ENCODE measurements at places on chromosomes 1 and 21. TPM values are rescaled to one million over a fixed set of nuclear protein-coding genes. Genes with fewer than 3 reads are reported as not detected.

The NEXN gene
- 3.0 TPM for polyA plus RNA-seq

The MX2 gene
- 4.0 TPM for polyA plus RNA-seq

The SPATA46 gene
- not detected for polyA plus RNA-seq

The TBX19 gene
- 1.2 TPM for polyA plus RNA-seq

The LRRC71 gene
- polyA plus RNA-seq, result not detected

DNA sequence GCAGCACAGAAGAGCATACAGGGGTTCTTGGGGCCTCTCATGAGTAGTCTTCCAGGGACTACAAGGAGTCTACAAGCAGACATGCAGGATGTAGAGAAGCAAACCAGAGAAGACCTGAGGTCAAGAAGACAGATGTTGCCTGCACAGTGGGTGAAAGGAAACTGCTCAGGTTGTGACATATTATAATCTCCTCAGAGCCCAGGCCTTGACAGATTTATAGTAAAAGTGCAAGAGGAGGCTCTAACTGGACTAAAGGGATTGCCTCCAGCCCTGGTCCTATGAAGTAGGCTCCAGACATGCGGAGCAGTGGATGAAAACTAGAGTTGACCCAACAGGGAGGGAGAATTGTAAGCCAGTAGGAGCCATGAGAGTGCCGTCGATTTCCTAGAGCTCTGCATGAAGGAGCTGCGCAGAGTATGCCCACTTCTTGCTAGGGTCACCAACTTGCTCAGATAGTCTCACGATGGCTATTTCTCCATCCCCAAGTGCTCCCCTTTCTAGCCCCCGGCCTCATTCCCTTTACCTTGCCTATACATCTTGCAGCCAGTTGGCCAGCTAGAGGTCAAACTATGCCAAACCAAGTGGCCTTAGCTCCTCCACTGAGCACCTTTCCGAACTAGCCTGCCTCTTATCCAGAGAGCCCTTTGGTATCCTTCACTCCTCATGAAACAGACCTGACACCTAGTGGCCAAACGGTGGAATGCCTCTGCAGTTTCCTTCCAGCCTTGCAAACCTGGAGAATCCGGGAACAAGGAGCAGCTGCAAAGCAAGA, 36.2 kb upstream of the IPO9 start:
- H3K4me1 ChIP-seq, result no peaks in the 10 kb centered on the region
- no peaks in the 10 kb centered on the region for H3K27me3 ChIP-seq
- no peaks in the 10 kb centered on the region for H3K36me3 ChIP-seq
- no peak overlapping the region for H3K4me3 ChIP-seq
- peak; percentile 19 for DNase-seq
